Kidney capillary endothelial cell (primary cell): ENCODE measurements at places on chromosomes 1 and 21.
A peak's percentile ranks its signal among the peaks of the same experiment; 100 is the strongest.

GRCh38 chr1:183590244-183591191 lies at the start of gene NCF2:
Gene NCF2, minus strand, starts transcription at chr1:183590459. Its CDS starts 130 bp downstream, at chr1:183590329.
- no peak for DNase-seq

DNA sequence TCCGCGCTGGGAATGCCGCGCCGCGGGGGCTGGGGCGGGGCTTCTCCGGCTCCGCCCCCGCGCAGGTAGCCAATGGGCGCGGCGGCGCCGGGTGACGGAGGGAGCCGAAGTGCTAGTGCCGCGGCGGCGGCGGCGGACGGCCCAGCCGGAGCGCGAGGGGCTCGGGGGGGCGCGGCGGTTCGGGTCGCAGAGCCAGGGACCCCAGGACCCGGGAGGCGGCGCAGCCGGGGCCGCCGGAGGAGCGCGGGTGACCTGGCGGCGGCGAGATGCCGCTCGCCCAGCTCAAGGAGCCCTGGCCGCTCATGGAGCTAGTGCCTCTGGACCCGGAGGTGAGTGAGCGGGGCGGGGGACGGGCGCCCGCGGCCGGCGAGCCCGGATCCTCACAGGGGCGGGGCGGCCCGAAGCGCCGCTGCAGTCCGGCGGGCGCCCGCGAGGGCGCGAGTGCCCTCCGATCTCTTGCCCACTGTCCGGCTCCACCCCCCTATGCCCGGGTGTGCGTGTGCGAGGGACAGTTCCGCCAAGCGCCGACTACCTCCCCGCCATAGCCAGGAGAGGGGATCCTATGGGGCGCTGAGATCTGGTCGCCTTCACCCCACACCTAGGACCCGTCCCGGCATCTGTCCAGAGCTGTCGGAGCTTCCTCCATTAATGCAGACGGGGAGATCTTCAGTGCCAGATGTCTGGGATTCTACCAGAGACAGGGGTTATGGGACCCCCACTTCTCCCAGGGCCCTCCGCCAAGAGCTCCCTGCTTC lies at the start of gene RPS6KA1:
Gene RPS6KA1, plus strand, starts transcription at position 107 of the 755 bp plus-strand sequence. Its CDS starts 160 bp downstream, at position 267.
- no peak for DNase-seq

DNA sequence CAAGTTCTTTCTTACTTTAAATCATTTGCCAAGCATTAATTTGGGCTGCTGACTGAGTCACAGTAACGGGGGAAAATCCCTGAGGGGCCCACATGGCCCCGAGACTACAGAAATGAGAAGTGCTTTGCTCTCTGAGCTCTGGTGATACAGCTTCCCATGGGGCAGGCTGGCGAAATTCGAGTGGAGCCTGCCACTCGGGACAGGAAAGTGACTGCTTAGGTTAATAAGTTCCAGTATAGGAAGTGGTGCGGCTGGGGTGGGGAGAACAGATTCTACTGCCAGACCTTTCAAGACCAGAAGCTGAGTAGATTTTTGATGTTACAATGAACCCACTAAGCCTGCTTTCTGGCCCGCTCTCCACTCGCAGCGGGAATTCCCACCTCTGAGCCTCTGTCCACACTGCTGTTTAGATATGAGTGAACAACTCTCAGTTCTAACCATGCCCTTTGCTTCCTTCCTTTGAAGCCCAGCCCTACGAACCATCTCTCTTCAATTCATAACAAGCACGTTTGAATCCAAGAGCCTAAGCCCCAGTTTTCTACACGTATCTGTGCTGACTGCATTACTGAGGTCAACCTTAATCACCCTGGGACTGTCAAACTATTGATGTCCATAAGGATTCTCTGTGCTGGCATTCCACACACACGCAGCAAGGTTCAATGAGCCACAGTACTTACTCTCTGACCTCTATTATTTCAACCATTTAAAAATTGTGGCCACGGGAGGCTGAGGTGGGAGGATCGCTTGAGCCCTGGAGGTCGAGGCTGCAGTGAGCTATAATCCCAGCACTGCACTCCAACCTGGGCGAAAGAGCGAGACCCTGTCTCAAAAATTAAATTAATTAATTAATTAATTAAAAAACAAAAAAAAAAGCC lies 9.6 kb downstream of the ZBTB17 start:
- DNase-seq: no peak

- DNase-seq: no peak
Measured at GRCh38 chr1:32765570-32766327, 51.4 kb downstream of the YARS1 start.

- DNase-seq: no peak
Measured at GRCh38 chr1:37137014-37137413, 102.7 kb upstream of the GRIK3 start.

DNA sequence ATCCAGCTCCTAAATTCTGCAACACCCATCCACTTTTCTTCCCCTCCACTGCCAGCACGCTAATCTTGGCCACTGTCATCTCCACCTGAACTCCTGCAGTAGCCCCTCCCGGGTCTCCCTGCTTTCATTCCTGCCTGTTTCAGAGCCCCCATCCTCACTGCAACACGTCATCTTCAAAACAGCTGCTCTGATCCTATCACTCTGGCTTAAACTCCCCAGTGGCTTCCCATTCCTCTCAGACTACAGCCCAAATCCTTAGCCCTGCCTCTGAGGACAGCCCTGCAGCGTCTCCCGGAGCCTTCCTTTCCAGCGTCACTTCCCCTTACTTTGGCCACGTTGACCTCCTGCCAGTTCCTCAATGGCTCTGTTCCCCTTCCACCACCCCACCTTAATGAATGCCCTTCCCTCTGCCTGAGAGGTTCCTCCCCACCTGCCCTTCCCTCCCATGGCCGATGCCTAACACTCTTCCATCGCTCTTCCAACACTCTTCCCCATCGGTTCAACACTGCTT lies 22.9 kb upstream of the IFNAR2 start:
- no peak for DNase-seq

- DNase-seq: no peak
Measured at GRCh38 chr1:54516249-54516920, 31.6 kb upstream of the ACOT11 start.

DNA sequence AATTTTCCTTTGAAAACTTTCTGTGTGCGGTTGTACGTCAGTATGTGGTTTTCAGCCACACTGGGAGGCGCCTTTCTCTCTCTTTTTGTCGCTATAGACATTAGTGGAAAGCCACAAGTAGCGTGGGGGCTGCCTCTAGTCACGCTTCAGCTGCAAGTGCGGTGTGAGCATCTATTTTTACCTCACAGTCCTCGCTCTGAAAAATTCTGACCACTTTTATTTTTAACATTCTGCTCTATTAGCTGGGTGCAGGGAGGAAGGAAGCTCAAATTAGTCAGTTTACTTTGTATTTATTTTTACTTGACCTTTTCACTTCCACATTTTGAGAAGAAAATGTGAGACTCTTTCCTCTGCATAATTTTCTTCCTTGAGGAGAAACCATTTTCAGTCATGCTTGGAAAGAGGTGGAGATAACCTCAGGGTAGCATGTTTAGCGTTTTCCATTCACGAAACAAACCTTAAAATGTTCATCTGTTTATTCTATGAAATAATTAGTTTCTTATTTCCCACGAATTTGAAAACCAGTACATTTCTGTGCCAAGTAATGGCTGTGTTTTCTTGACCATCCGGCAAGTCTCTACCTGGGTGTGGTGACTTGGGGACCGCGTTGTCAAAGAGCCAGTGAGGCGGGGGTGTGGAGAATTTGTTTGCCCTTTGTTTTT lies 35.6 kb downstream of the ADARB1 start:
- peak; percentile 82 for DNase-seq

- no peak for DNase-seq
Measured at GRCh38 chr21:29265690-29266479, 32.8 kb upstream of the BACH1 start.

DNA sequence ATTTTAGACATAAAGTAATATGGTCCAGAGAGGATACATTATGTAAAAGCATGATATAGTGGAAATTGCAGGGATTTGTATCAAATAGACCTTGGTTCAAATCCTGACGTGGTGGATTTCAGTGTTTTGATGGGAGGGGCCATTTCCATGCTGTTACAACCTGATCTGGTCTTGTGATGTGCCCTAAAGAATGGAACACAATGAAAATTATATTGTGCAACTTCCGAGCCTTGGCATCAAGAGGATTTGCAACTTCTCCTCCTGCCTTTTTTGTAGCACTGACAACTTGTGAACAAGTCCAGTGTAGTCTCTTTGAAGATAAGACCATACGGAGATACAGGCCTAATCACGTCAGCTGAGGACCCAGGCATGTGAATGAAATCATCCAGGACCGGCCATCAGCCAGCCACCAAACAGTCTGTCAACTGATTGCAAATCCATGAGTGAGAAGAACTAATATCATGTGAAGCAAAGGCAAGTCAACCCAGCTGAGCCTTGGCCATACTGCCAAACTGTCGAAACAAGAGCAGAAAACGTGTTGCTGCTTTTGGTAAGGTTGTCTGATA lies 412.1 kb downstream of the DPYD start:
- no peak for DNase-seq

DNA sequence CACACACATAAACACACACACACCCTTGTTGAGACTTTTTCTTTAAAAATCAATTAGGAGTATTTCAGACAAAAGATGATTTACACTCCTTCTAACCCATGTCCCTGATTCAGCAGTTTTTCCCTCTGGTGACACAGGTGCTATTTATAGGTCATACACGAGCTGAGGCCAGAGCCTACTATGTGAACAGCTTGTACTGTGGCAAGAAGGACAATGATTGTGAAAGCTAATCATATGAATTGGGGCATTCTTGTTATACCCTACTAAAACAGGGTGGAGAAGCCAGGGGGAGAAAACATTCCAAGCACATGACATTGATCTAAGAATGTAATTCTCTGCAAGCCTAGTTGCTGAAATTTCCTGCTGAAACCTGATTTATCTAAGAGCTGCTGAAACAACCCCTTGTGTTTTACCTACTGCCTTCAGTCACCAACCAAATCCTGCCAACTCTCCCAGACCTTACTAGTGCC lies 60.3 kb downstream of the XCL1 start:
- no peak for DNase-seq

DNA sequence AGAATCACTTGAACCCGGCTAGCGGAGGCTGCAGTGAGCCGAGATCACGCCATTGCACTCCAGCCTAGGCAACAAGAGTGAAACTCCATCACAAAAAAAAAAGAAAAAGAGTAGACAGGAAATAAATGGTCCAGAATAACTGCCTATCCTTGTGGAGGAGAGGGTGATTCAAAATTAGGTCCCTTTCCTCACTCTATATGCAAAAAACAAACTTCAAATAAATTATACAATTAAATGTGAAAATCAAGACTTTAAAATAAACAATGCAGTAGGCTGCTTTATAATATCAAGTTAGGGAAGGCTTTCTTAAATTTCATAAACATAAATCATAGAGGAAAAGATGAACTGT lies 26.4 kb downstream of the MRPL39 start:
- no peak for DNase-seq

GRCh38 chr1:236741753-236742152 lies 53.3 kb upstream of the MTR start:
- DNase-seq: no peak

DNA sequence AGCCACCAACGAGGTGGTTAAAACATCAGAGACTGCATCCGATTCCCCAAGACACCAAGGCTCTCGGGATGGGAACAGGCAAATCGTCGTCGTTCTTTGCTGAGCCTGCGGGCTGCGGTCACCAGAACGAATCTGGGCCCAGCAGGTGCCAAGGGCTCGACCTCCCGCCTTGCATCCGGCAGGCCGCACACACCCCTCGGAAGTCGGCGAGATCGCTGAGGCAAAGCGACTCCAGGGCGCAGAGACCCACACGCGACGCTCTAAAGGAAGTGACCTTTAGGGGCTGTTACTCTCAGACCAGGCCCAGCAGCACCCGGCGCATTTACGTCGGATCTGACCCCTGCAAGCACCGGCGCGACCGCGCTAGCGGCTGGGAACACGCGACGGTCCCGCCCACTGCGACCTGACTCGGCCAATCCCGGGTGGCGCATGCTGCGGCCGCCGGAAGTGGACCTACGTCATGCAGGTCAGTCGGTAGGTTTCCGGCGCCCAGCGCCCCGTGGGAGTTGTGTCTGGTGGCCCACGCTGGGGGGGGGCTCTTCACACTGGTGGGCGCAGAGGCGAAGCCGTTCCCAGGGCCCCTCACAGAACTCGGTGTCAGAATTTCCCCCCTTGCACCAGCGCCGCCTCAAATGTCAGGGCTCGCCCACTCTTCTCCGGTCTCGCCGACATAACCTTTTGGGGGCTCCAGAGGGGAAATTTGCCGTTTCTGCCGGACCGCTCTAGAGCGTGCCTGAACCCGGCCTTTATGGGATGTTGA lies 7.5 kb upstream of the PARK7 start:
- peak; percentile 73 for DNase-seq

GRCh38 chr1:204649721-204650521 lies 35.6 kb downstream of the LRRN2 start:
- no peak for DNase-seq

DNA sequence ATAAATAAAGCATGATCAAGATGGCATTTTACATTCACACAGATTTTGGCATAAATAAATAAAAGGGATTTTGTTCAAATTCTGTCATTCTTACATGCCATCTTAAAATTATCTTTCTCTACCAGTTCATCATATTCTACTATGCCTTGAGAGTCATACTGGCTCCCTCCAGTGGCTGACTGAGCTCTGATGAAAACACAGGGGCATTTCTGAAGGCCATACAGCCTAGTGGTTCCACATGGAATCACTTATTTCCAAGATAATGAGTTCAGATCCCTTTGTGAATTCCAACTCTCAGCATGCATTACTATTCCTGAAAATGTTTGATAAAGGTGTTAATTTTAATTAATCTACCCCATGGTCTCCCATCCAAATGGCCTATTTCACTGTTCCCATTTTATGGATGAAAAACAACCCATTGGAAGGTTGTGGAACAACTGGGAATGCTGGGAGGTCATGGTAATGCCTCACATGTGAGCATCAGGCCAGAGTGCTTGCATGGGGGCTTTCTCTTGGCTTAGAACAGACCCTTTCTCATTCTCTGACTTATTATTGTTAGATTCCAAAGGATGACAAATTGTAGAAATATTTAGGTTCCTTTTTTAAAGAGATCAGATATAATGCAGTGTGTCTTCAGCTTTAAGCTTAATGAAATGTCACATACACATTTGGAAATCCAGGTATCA lies 622.4 kb upstream of the PKN2 start:
- DNase-seq: peak; percentile 29
